ENCODE measurements at places on chromosomes 3 and 15.

DNA sequence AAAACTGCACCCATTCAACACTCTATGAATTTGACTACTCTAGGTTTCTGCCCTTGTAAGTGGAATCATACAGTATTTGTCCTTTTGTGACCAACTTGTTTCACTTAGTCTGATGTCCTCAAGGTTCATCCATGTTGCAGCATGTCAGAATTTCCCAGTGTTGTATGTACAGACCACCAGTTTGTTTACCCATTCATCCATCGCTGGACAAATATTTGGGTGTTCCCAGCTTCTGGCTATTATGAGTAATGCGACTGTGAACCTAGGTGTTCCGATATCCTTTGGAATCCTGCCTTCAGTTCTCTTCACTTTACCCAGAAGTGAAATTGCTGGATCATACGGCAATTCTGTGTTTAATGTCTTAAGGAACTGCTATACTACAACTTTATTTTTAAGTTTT is 12.6 kb downstream of the RPL32 start:
- DNase-seq, result no peak

GRCh38 chr15:77487888-77488287 is 67.2 kb downstream of the HMG20A start:
- no peak for DNase-seq

GRCh38 chr3:161422171-161422700 is 50.9 kb upstream of the SPTSSB start:
- DNase-seq, result no peak

GRCh38 chr3:143103652-143104051 is 15.9 kb upstream of the CHST2 start:
- peak; percentile 33 for DNase-seq

GRCh38 chr3:171833789-171834460 is 9.2 kb upstream of the TMEM212 start:
- DNase-seq, result no peak

DNA sequence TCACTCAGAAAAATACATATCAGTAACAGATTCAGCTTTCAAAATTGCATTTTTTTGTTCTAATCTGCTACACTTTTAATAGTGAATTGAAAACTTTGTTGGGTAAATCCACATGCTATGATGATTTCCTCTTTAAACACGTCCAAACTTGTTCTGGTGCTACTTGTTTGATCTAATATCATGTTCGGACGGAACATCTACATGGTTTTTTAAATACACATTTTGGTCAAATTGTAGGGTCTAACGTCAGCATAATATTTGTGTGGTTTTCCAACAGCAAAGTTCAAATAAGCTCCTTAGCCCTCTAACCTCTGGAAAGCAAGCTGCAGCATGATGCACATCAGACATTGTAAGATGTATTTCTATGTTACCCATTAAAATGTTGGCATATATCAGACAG is 98.5 kb upstream of the OSTN start:
- no peak for DNase-seq

GRCh38 chr3:189084620-189085019 is 87.2 kb upstream of the TPRG1 start:
- DNase-seq, result no peak

GRCh38 chr3:88195951-88196434 is 46.2 kb downstream of the C3orf38 start:
- peak; percentile 75 for DNase-seq

- DNase-seq, result no peak
These were observed 15.9 kb downstream of the ABTB1 start for GRCh38 chr3:127688416-127689265.

DNA sequence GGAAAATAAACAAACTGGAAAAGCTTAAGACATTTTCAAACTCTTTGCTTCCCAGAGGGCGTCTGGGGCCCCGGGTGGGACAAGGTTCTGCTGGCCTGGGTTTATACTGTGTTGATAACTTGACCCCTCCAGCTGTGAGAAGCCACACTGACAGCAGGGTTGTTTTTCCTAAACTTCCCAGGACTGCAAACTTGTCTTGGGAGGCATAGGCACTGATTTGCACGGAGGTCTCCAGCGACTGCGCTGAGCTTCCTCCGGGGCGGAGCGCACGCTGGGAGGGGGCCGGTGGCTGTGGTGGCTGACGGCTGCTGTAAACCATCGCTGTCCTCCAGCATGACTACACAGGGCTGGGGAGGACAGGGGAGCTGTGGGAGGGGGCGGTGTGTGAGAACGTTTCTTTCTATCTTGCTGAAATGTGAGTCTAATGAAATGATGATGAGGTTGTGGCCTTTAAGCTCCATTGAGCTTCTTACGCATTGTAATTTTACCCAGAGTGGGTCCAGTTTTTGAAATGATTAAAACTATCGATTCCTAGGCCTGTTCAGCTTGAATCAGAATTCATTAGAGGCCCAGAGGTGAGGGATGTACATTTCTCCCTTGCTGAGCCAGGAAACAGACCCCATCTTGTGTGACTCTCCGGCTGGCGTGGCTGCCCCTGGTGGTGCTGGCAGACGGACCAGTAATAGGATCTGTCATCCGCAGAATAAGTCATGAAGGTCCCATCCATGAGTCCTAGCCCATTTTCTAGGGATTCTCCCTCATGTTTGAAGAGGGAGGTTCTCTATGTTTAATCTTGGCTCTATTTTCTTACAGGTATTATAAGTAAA is 40.5 kb upstream of the VPS8 start:
- no peak for DNase-seq

- no peak for DNase-seq
These were observed 179.2 kb downstream of the LSAMP start for GRCh38 chr3:116265976-116266584.

GRCh38 chr3:26614006-26614685 is 8.4 kb upstream of the LRRC3B start:
- DNase-seq, result no peak

DNA sequence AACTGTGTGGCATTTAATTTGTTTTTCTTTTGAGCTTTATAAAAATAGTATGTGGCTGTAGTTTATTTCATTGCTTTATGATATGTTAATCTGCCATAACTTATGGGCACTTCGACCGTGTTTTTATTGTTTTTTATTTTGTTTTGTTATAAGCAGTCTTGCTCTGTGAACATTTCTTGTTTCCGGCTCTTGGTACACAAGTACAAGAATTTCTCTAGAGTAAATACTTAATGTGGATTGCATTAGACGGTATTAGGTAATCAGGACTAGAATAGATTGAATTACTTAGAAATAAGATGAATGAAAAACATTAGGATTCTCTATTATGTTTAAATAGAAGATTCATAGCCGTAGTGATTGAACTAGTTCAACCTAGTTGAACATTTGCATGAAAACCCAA is 2.1 kb downstream of the ZFAND6 start:
- no peak for DNase-seq

GRCh38 chr15:49898575-49899283 is 220.3 kb downstream of the ATP8B4 start:
- DNase-seq, result no peak

DNA sequence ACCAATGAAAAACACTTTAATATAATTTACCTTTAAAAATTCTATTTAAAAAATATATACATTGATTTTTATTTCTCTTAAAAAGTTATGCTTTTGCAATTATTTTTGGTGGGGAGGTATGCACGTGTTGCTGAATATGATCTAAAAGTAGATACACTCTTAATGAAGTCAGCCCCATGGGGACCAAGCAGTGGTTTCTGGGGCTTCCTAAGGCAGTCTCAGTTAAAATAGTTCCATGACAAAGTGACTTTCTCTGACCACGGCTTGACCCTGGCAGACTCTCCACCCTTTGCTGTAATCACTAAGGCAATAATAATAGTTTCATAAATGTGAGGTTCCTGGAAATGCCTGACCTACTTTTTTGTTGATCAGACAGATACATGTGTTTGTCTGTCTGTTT is 50.4 kb downstream of the CCR4 start:
- peak; percentile 62 for DNase-seq

- no peak for DNase-seq
These were observed 45.9 kb downstream of the POLR2M start for GRCh38 chr15:57752436-57752835.

DNA sequence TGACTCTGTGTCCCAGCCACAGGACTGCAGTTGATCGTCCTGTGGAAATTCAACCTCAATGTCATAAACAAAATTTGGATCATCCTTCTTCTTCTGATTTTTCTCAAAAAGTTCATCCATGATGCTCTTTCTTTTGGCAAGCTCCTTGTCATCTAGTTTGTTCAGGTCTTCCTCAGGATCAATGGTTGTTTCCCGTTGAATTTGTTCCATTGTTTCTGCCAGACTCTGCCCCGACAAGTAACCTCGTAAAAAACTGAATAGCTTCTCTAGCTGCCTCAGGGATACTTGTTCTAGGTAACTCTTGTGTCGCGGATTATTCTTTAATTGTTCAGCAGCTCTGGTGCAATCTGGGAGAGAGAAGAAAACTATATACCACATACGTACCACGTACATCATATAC is 4.5 kb downstream of the CEP19 start:
- no peak for DNase-seq
